Fibroblast of skin of scalp (primary cell): ENCODE measurements at places on chromosomes 4 and X.

DNA sequence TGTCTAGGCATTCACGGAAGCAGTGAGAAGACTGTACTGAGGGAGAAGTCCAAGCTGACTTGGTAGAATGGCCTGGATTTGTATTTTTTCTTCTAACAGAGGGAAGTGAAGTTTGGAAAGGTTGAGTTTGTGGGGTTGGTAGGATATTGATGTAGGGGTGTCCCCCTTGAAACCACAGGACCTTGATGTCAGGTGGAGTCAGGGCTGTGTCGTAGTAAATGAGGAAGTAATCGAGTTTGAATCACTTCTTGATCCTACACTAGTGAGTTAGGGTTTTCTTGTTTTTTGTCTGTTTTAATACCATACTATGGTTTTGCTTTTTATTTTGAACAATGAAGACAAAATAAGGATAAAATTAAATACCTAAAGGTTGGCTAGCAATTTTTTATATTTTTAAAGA is 30.1 kb upstream of the ANAPC4 start:
- no peak for DNase-seq

- no peak for DNase-seq
These were observed 197.2 kb upstream of the NDST4 start for GRCh38 chr4:115310641-115311040.

DNA sequence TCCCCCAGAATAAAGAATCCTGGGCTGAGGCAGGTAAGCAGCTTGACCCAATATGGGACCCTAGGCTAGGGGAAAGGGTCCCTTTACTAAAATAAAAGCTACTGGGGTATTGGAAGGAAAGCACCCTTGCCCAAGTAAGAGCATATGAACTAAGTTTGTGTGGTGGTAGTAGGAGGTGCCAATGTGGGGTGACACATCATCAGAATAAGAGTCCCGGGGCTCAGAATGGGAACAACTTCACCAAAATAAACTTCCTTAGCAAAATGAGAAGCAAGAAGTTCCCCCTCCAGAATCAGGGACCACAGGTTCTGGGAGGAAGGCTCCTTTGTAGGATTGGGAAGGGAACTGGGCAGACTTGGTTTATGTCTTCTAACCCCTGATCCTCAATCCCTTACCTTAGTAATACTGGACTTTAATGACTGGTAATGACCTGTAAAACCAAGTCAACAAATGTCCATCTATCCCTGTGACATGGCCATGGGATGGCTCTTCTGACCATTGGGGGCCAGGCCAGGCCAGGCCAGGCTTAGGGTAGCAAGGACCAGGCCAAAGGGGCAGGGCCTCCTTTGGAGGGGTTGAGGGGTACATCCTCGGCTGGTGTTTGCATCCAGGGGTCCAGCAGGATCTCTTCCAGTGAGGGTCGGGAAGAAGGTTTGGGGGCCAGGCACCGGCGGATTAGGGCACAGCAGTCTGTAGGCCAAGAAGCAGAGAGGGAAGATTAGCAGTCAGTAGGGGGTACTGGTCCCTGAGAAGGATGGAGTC is 2.3 kb upstream of the SLC35A2 start:
- DNase-seq, result no peak

- no peak for DNase-seq
These were observed 128.7 kb downstream of the OPHN1 start for GRCh38 chrX:68304602-68305001.

GRCh38 chrX:40290517-40290916 is 192.8 kb upstream of the BCOR start:
- no peak for DNase-seq

DNA sequence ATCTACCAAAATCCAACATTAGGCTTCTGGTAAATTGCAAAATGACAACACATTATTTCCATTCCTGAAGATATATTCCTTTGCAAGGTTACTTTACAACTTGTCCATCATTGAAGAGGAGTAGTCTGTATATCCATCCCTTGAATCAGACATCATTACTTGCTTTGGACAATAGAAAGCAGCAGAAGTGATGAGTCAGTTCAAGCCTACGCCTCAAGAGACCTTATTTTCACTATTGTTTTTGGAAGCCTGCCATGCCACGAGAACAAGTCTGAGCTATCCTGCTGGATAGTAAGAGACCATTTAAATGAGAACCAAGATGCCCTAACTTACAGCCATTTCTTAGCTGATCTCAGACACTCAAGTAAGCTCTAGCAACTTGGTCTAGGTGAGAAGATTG is 246.0 kb upstream of the HHIP start:
- peak; percentile 96 for DNase-seq

GRCh38 chr4:87270144-87270543 is 49.7 kb upstream of the KLHL8 start:
- DNase-seq, result peak; percentile 34

DNA sequence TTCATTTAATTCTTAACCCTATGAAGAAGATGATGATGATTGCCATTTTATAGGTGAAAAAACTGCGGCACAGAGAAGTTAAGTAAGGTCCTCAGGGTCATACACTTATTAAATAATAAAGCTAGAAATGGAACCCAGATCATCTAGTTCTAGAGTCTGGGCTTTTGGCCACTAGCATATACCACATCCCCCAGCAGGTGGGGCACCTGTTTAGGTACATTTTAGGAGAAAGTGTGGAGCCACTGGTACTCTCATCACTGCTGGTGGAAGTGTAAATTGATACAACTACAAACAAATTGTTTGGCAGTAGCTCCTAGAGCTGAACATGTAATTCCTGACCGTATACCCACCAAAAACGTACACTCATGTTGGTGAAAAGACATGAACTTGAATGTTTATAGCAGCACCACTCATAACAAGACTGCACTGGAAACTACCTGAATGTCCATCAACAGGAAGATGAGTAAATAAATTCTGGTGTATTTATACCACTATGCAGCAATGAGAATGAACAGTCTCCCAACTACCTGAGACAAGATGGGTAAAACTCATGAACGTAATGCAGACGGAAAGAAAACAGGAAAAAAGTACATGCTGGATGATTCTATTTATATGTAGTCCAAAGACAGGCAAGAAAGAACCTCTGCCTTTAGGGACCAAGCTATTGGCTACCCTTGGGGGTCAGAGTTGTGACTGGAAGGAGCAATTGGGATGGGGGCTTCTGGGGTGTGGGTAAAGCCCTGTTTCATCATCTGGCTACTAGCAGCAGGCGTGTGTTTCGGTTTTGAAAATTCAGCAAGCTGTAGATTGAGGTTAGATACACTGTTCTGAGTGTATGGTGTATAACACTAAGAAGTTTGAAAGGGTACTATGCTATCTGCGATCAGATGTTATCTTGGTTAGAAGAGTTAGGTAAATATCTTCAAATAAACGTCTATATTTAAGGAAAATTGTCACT is 72.3 kb upstream of the ADGRG2 start:
- DNase-seq, result no peak

GRCh38 chrX:32524385-32524784 is 687.0 kb downstream of the DMD start:
- DNase-seq, result no peak

DNA sequence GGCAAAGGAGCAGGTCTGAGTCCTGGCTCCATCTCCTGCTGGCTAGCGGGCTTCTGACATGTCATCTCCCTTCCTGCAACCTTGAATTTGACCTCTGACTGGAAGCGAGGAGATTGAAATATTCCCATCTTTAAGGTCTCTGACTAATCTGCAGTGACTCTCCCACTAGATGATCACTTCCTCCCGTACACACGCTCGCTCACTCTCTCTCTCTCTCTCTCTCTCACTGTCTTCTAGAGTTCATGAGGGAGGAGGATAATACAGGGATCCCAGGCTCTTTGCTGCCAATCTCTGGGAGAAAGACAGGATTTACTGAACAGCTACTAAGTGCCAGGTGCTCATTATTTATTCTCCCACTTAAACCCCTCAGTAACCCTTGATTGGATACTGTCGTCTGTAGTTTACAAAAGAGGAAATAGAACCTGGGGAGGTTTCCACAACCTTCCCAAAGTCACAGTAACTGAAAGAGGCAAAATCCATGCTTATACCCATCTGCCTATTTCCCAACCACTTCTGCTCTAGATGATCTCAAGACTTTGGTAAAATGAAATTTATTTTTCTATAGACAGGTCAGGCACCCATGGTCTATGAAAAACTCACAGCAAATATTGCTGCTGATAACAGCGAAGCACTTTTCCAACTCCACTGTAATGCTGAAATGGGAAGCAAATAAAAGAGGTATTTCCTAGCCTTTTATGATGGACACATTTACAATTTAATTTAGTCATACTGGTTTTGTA is 193.5 kb upstream of the C1QTNF7 start:
- peak; percentile 66 for DNase-seq

DNA sequence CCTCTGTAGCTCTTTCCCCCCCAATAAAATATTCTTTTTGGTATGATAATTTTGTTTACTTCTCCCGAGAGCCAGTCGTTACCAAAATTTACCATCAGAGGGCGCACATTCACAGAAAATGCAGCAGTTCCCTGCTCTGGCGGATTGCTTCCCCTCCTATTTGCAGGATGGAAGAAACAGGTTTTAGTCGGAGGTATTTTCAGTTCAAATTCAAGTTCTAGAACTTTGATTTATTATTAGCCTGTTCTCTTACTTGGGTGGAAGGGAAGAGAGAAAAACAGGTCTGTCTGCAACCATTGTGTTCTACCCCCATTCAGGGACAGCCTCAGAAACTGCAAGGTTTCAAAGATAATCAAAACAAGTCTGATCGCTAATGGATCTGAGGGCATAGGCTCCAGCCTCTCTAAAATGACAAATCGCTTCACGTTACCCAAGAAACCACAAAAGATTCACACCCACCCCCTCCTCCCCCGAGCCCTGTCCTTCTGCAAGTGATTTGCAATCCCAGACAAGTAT is 263.8 kb upstream of the RPS6KA3 start:
- DNase-seq, result peak; percentile 61

DNA sequence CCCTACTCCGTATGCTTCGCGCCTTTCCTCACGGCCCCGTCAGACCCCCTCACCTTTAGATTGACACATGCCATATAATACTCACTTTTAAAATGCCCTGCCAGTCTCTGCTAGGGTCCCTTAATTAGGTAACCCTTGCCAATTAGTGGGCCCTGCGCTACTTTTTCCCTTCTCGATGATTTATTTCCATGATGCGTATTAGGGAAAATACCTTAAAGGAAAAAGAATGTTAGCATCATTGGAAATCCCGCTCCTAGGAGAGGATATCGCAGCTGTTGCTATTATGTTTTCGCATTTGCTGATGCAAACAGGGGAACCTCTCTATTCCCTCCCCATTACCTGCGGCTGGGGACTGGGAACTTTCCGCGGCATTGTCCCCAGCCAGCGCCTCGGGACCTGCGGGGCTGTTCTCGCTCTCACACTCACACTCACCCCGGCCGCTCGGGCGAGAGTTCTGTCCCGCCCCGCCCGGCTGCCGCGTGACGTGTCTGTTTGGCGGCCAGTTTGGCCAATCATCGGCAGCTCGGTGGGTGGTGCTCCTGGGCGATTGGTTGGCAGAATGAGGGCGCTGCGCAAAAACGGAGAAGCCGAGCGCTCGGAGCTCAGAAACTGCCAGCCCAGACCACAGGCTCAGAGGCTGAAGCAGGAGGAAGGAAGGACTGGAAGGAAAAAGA is at the start of gene PCDH10:
PCDH10 (plus strand) TSS at position 605 of the 674 bp plus-strand sequence. CDS start 847 bp downstream, outside the sequence.
- DNase-seq, result peak; percentile 95

DNA sequence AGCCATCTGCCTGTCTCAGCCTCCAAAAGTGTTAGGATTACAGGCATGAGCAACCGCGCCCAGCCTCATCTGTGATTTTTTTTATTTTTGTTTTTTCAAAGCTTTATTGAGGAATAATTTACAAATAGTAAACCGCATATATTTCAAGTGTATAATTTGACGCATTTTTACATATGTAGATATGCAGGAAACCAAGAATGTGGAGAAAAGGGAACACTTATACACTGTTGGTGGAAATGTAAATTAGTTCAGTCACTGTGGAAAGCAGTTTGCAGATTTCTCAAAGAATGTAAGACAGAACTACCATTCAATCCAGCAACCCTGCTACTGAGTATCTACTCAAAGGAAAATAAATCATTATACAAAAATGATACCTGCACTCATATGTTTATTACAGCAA is 85.9 kb downstream of the SLC16A2 start:
- no peak for DNase-seq

GRCh38 chrX:149021159-149021558 is 483.9 kb downstream of the IDS start:
- peak; percentile 41 for DNase-seq

- no peak for DNase-seq
These were observed 217.5 kb downstream of the BANK1 start for GRCh38 chr4:102007959-102008425.

DNA sequence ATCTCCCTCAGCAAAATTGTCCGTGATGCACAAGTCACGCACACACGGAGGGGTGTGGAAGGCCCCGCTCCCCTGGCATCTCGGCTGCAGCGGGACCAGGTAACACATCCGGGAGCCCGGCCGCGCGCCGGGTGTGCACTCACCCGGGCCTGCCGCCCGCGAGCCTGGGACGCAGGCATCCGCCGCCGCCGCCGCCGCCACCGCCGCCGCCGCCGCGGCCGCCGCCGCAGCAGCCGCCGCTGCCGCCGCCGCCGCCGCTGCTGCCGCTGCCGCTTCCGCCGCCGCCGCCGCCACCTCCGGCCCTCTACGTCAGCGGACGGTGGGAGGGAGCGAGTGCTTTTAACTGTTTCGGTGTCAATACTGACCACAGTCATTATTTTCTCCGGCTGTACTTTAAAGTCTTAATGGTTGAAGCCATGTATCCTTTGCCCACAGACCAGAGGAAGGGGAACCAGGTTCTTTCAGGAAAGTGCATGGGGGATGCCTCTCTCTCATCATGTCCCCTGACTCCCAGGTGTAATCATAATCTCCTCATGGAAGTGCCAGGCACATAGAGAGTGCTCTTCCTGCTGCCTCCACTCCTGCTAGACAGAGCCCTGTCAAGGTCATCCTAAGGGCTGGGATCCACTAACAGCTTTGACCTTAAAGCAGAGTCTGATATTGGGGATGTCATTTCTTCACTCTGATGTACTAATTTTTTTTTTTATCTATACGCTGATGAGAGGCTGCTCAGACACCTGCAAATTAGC is 38.0 kb downstream of the MAGEE2 start:
- DNase-seq, result peak; percentile 19

GRCh38 chrX:125757794-125758564 is 408.1 kb downstream of the DCAF12L2 start:
- DNase-seq, result peak; percentile 4

DNA sequence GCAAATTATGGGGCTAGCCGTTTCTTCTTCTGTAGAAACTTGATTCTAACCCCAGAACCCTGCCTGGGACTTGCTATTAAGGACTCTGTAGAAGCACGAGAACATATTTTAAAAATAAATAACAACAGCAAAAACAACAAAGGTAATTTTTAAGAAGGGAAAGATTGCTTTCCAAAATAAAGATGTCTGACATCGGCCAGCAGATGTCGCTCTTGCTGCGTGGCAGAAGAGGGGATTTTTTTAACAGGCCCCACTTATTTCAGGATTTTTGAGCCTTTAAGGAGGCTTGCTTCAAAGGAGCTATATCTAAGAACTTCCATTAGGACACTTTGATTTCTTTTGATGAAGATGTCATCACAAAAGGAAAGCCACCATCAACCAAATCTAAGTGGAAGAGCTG is 62.8 kb upstream of the EGFL6 start:
- peak; percentile 52 for DNase-seq

GRCh38 chrX:123085311-123085940 is 98.7 kb upstream of the GRIA3 start:
- peak; percentile 56 for DNase-seq

- DNase-seq, result peak; percentile 21
These were observed 181.9 kb downstream of the CEP135 start for GRCh38 chr4:56130606-56131155.
